Osteocyte (in vitro differentiated cells): ENCODE measurements at places on chromosomes 5 and 9. TPM values are rescaled to one million over a fixed set of nuclear protein-coding genes. Genes with fewer than 3 reads are reported as not detected.

- H3K4me1 ChIP-seq, result peaks cover 31% of the 10 kb centered on the region
- H3K36me3 ChIP-seq, result no peaks in the 10 kb centered on the region
- no peaks in the 10 kb centered on the region for H3K27me3 ChIP-seq
- no peak for DNase-seq
- H3K27ac ChIP-seq, result no peak overlapping the region
Measured at GRCh38 chr5:53350991-53351770, 129.2 kb upstream of the FST start.

DNA sequence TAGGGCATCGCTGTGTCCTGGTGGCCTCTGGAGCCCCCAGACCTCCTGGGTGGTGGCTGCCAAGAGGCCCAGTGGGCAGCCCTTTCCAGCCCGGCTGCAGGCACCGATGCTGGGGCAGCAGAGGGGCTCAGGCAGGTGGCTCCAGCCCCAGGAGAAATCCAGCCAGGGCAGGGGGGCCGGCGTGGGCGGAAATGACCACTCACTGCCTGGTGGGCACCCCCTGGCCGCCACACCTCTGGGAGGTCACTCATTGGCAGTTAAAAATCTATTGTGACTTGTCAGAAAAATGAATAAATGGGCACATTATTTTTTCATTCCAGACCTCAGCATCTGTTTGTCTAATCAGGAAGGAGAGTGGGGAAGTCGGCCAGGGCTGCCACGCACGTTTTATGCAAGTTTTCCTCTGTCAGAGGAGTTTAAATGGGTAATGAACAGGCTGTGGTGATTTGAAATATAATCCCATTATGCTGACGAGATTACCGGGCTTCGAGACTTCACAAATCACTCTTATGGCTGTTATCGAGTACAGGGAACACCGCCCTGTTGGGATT, 171.9 kb downstream of the GAPVD1 start:
- H3K4me3 ChIP-seq, result no peak overlapping the region
- no peaks in the 10 kb centered on the region for H3K4me1 ChIP-seq
- H3K36me3 ChIP-seq, result peaks cover 4% of the 10 kb centered on the region
- no peaks in the 10 kb centered on the region for H3K27me3 ChIP-seq
- no peak overlapping the region for H3K27ac ChIP-seq

DNA sequence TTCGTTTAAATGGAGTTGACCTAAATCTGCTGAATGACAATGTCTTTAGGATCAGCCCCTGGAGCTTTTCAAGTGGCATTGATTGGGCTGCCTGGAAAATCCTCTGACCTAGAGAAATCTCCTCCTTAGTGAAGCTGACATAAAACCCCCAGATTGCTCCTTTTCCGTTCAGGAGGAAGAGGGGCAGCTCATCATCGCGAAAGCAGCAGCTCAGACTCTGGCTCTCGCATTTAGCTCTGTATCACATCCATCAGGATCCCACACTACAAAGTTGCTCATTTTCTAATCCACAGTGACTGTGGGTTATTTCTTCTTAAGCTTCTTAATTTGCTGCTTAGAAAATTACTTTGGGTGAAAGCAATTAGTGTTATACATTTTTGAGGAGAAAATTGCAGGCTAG, 373.7 kb downstream of the ENC1 start:
- H3K4me3 ChIP-seq, result no peak overlapping the region
- no peak for DNase-seq
- no peaks in the 10 kb centered on the region for H3K27me3 ChIP-seq
- peaks cover 21% of the 10 kb centered on the region for H3K4me1 ChIP-seq

DNA sequence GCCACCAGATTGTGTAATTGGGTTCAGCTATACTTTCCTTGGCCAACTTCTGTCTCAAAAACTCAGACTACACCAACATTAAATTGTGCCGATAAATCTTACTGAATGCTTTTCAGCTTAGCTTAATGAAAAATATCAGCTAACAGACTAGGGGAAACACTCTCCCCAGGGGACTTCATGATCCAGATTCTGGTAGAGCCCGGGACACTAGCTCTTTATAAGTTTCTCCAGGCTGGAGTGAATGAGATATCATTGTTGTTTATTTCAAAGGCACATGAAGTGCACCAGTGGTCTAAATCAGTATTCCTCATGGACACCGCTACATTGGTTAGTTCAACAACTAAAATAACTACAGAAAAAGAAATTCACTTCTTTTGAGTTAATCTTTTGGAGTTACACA, 10.5 kb upstream of the LHFPL2 start:
- H3K27me3 ChIP-seq, result no peaks in the 10 kb centered on the region
- no peaks in the 10 kb centered on the region for H3K36me3 ChIP-seq
- no peak overlapping the region for H3K27ac ChIP-seq
- no peak for DNase-seq
- H3K4me1 ChIP-seq, result peaks cover 21% of the 10 kb centered on the region

- no peak for DNase-seq
- no peak overlapping the region for H3K4me3 ChIP-seq
- H3K36me3 ChIP-seq, result peaks cover 37% of the 10 kb centered on the region
- no peaks in the 10 kb centered on the region for H3K27me3 ChIP-seq
- no peak overlapping the region for H3K27ac ChIP-seq
Measured at GRCh38 chr5:112865128-112865527, 4.0 kb downstream of the SRP19 start.

- no peak for DNase-seq
- no peaks in the 10 kb centered on the region for H3K27me3 ChIP-seq
- peaks cover 21% of the 10 kb centered on the region for H3K36me3 ChIP-seq
Measured at GRCh38 chr9:111450124-111450523, 34.1 kb downstream of the ECPAS start.

- H3K27ac ChIP-seq, result no peak overlapping the region
- no peaks in the 10 kb centered on the region for H3K27me3 ChIP-seq
- no peak overlapping the region for H3K4me3 ChIP-seq
- H3K36me3 ChIP-seq, result peaks cover 30% of the 10 kb centered on the region
- DNase-seq, result no peak
Measured at GRCh38 chr5:52867809-52868208, 80.1 kb downstream of the ITGA1 start.

The TXNDC15 gene
- total RNA-seq, result 68.2 and 75.7 TPM in 2 replicates

The FIBCD1 gene
- 17.5 and 18.2 TPM in 2 replicates for total RNA-seq

The ANKRD18A gene
- 14.2 and 14.6 TPM in 2 replicates for total RNA-seq

The ICE1 gene
- 27.0 and 27.7 TPM in 2 replicates for total RNA-seq

The TLX3 gene
- total RNA-seq, result not detected in 2 replicates

The ACTBL2 gene
- not detected in 2 replicates for total RNA-seq

The PCDH12 gene
- total RNA-seq, result not detected in 2 replicates

The PCDHB5 gene
- 6.4 and 7.5 TPM in 2 replicates for total RNA-seq

The LHX2 gene
- not detected in 2 replicates for total RNA-seq

The PIP5KL1 gene
- total RNA-seq, result 2.6 and 2.9 TPM in 2 replicates

The ELOVL7 gene
- total RNA-seq, result 0.46 and 0.47 TPM in 2 replicates

The BARHL1 gene
- not detected in 2 replicates for total RNA-seq
